Stimulated activated CD4-positive, alpha-beta T cell treated with anti-CD3 and anti-CD28 coated beads, Interleukin-12 subunit alpha, Interleukin-12 subunit beta, amount 100 ng/mL, for 48 hours (primary cell): ENCODE measurements at places on chromosomes 1 and 21.

DNA sequence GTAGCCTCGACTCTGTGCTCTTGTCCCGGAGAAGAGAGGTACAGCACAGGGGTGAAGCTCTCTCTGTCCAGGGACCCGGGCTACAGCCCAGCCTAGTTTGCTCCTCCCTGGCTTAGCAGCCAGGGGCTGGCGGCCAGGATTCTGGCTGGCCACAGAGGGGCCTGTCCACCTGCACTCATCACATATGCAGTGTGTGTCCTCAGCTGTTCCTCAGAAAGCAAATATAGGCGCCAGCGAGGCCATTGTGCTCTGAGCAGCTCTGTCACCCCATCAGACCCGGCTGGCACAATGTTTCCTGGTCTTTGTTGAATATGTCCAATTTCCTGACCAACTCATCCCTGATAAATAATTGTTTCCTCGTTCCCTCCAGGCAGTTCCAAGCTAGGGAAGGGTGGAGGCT lies 28.5 kb downstream of the KCND3 start:
- no peak for DNase-seq

- DNase-seq: no peak
Observed at GRCh38 chr1:164718821-164719220, 159.8 kb downstream of the PBX1 start.

DNA sequence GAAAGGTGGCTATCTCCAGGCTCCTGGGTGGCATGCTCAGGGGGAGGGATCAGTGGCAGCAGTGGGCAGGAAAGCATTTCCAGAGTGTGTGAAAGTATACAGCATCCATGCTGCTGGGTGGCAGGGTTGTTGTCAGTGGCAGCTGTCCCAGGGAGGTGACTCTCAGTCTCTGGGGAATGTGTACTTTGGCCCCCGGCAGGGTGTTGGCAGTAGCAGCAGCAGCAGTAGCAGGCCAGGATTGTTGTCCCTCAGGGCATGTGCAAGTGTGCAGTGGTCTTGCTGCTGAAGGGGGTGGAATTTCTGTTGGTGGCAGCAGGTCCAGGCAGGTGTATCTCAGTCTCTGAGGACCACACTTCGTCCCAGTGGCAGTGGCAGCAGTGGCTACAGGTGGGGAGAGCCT lies 71.7 kb upstream of the GUCA2B start:
- DNase-seq: no peak

- no peak for DNase-seq
Observed at GRCh38 chr1:106937104-106937503, 119.4 kb upstream of the PRMT6 start.

- no peak for DNase-seq
Observed at GRCh38 chr1:45187725-45188124, 18.7 kb downstream of the ZSWIM5 start.

DNA sequence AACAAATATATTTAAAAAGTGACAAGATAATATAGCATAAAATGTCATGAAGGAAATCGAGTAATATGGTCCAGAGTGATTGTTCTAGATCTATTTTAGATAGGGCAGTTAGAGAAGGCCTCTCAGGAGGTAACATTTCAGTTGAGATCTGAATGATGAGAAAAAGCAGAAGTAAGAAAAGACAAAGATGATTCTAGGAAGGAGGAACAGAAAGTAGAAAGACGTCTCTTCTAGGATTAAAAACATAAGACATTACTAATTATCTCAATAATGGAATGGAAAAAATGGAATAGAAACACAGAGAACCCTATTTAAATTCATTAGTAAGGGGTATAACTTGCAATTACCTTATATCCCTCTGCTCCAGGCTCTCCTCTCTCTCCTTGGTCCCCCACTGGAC lies 130.0 kb upstream of the ZNHIT6 start:
- DNase-seq: no peak

GRCh38 chr1:87368907-87369306 lies 40.2 kb downstream of the LMO4 start:
- no peak for DNase-seq

- DNase-seq: no peak
Observed at GRCh38 chr1:205588636-205589035, 43.2 kb downstream of the ELK4 start.

GRCh38 chr21:14452727-14453241 lies 69.8 kb upstream of the HSPA13 start:
- no peak for DNase-seq

DNA sequence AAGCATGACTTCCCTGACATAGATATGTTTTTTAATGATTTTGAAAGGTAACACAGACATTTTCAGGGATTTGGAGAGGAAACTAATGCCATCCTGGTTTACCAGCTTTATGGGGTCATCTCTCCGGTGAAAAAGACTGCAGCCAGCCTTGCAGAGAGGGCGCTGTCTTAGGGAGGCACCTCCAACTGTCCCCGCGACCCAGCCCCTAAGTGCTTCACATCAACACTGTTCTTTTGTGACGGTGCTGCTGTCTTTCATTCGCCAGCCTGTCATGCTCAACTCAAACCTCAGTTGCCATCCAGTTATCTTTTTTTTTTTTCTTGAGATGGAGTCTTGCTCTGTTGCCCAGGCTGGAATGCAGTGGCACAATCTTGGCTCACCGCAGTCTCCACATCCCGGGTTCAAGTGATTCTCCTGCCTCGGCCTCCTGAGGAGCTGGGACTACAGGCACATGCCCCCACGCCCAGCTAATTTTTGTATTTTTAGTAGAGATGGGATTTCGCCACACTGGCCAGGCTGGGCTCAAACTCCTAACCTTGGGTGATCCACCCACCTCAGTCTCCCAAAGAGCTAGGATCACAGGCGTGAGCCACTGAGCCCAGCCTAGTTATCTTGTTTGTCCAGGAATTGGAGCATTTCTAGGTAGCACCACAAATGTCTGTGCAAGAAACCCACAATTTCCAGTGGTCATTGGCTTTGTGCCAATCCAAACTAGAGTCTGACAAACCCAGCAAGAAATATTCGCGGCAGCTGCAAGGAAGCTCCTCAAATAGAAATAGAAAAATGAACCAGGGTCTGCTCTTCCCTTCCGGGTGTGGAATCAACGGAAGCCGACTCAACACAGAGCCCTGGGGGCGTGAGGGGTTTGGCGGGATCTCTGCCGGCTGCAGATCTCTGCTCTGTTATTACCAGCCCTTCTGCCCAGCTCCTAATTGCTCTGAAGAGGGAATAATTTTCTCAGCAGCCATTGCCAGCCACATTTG lies 24.2 kb downstream of the PDE9A start:
- no peak for DNase-seq

GRCh38 chr1:184583849-184584248 lies 170.8 kb downstream of the EDEM3 start:
- no peak for DNase-seq

DNA sequence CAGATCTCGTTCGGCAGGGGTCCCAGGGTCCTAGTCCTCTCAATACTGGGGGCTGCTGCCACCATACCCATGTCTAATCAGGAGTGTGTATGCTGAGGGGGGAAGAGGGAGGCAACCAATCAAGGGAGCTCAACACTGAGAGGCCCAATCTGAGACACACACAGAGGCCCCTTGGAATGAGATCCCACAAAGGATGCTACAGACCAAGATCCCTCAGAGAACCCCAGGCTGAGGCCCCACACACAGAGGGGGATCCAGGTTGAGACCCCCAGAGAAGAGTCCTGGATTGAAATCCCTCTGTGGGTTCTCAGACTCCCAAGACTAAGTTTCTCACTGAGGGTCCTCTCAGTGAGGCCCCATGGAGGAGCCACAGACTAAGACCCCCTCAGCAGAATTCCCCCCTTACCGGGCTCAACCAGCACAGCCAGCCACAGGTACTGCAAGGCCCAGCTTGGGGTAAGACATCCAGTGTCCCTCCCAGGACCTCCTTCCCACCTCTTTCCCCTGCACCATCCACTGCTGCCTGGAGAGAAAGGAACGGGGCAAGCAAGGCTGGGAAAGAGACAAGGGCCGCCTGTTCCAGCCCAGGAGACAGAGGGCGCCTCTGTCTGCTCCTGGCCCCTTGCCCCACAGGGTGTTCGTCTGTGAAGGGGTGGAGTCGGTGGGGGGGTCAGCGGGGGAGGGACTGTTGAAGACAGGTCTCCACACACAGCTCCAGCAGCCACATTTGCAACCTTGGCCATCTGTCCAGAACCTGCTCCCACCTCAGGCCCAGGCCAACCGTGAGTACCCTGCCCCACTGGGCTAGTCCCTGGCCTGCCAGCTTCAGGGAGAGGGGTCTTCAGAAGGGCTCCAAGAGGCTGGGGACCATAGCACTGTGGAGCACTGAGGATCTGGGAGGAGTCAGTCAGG lies at the start of gene S100A1:
Gene S100A1 (plus strand): TSS at position 720 of the 912 bp plus-strand sequence. CDS start 2,088 bp downstream, outside the sequence.
- DNase-seq: no peak

DNA sequence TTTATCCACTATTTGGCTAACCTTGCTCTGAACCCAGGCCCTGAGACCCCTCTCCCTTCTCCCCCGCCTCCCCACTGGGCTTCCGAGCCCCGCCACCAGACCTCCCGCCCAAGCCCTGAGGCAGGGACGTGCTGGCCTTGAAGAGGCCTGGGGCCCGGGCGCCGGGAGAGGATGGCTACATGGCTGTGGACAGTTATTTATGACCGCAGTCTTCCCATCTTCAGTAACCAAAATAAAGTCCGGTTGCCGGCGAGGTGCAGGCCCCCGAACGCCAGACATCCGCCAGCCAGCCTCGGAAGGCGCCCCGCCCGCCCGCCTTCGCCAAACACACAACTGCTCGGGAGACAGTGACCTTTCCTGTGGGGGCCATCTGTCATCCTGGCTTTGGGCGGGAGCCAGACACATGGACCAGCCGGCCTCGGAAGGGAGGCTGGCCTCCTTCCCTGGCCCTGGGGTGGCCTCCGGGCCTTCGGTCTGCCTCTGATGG lies 69.0 kb downstream of the DHRS3 start:
- no peak for DNase-seq

DNA sequence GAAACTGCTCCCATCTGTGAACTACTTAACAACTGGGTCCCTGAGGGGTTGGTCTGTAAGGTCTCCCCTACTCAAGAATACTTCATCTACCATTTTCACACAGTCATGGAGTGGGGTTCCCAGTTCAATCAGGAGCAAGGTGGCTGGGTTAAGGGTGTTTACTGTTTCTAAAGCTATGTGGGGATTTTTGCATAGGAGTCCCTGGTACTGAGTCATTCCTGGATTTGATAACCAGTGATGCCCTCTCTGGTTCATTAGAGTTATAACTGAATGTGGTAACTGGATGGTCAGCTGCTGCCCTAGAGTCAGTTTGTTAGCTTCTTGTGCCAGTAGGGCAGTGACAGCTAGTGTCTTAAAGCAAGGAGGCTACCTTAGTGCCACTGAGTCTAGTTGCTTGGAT lies 29.4 kb upstream of the KCNJ15 start:
- no peak for DNase-seq

DNA sequence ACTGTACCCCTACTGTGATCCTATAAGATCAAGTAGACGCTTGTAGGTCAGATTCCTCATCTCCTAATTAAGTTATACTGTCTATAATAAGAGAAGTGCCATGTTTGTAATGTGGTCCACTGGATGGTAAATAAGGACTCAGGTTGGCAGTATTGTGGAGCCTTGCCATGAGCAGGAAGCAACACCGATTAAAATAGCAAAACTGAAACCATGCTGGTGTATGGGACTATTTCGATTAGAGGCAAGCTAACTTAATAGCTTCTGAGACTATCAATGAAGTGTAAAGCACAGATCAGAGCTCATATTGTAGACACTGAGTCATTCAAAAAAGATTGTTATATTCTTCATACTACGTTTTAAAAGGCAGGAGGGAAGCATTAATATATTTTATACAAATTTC lies 348.8 kb downstream of the HHAT start:
- DNase-seq: no peak

GRCh38 chr1:94846308-94846707 lies 26.2 kb downstream of the SLC44A3 start:
- no peak for DNase-seq

GRCh38 chr1:53715478-53715877 lies 23.5 kb downstream of the GLIS1 start:
- DNase-seq: no peak

- no peak for DNase-seq
Observed at GRCh38 chr1:185939142-185939541, 205.0 kb downstream of the HMCN1 start.

GRCh38 chr1:46136711-46137110 lies 4.3 kb upstream of the PIK3R3 start:
- DNase-seq: no peak

DNA sequence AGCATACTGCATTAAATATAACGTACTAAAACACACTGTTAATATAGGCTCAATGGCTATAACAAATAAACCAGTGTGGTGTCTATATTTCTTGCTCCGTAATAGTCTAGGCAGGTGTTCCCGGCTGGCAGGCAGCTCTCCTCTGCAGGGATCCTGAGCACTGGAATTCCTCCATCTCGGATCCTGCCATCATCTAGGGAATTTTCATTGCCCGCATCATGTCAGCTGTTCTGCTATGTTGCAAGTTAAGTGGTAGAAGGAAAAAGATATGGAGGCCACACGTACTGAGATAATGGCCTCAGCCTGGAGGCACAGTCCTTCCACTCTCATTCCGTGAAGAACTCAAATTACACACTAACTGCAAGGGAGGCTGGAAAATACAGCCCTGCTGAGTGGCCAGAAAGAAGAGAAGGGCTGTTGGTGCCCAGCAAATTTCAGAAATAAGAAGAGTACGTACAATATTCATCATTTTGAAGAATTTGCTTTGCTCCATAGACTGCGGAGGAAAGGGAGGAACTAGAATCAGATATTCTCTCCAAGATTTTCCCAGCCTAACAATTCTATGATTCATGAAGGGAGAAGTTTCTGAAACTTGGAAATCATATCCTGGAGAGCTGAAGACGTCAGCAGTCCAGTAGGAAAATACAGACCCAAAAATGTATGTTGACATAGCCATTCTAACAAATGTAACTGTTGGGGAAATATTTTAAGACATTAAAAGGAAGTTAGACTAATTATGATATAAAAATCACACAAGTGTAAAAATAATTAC lies 263.3 kb downstream of the MRPL39 start:
- no peak for DNase-seq

DNA sequence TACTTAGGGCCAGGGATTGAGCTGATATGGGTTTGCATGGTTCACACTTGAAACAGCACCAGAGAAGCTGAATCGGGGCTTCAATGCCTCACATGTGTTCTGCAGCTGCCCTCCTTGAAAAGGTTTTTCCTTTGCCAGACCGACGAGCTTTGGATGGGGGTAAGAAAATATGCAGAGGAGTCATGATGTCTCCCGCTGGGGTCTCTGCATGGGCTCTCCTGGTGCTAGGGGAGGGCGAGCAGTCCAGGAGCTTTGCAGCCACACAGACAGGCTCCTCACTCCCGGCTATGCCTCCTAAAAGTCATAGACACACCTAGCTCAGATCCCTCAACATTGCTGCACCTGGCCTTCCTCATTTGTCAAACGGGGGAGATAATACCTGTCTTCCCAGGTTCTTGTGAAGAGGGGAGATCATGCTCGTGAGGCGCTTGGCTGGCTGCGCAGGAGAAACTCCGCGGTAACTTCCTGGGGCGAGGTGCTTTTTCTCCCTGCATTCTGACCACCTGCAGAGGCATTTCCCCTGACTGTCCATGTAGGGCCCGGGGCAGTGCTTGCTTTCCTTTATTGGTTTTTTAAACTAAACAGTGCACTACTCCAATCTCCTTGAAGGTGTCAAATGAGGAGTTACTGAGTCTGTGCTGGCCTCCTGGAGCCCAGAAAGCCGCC lies 112.4 kb downstream of the PLXNA2 start:
- no peak for DNase-seq
